Stimulated activated CD8-positive, alpha-beta memory T cell treated with anti-CD3 and anti-CD28 coated beads, Interleukin-7, amount 100 ng/mL, for 1 hour (primary cell): ENCODE measurements at places on chromosomes 11 and 22.

- no peak for DNase-seq
These were observed 15.8 kb downstream of the CDKN1C start for GRCh38 chr11:2869561-2870427.

DNA sequence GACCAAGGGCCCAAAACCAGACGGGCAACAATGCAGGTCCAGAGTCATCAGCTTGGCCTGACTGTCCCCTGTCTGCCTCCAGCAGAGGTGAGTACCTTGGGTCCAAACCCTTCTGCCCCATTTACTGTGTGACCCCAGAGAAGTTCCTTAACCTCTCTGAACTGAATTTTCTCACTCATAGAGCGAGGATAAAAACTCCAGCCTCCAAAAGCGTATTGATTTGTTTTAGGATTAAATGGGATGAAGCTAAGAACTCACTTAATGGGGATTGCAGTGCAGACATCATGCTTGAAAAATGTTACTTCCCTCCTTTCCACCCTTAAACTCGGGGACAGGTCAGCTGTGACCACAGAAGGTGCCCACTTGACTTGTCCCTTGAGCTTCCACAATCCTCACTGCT, 22.6 kb downstream of the IGLL1 start:
- no peak for DNase-seq

GRCh38 chr11:111557425-111558111, 17.0 kb downstream of the LAYN start:
- no peak for DNase-seq

DNA sequence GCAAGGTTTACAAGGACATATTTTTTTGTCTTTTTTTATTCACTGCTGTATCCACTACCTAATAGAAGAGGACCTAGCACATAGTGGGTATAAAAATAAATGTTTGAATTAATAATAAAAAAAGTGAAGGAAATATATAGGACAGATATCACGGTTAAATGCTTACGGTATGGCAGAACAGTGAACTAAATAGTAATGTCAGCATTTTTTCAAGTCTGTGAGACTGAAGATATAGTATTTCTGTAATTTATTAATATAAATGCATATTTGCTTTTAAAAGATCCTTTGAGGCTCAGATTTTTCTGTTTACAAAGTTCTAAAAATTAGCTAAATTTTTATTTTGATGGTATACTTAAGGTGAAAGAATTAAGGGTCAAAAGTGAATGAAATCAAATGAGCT, 68.6 kb upstream of the CNTN5 start:
- no peak for DNase-seq
